SJSA1 (cell line): ENCODE measurements at places on chromosomes 16 and 17.

DNA sequence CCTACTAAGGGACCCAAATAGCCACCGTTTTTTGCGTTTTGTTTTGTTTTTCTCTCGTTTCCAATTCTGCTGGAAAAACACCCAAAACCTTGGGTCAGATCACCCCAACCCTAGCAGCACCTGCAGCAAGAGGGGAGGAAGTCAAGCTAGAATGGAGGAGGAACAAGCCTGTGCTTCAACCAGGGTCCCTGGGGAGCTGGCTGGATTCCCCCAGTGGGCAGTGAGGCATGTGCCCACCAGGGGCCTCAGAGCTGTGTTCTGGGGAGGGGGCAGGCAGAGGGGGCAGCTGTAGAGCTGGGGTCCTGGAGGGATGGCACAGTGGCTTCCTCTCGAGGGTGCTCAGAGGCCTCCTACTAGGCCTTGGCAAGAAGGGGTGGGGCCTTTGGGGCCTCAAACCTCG is 6.5 kb downstream of the CD79B start:
- DNase-seq, result no peak

DNA sequence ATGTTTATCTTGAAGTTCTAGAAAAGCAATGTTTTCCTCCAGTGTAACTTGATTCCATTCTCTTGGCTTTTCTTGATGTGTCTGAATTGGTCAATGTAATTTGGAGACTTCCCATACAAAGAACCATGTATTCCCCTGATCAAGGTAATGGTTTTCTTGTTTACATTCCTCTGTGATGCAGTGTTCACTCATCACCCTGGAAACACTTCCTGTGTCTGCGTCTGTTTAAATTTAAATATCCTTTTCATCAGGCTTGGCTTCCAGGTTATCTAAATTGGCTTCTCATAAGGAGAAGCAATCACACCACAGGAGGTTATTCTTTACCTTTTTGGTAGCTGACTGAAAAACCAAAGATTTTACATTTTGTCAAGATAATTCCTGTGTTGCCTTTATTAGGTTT is 237.3 kb upstream of the WSCD1 start:
- DNase-seq, result peak; percentile 66

GRCh38 chr17:17343896-17344506 is 40.8 kb downstream of the NT5M start:
- no peak for DNase-seq

DNA sequence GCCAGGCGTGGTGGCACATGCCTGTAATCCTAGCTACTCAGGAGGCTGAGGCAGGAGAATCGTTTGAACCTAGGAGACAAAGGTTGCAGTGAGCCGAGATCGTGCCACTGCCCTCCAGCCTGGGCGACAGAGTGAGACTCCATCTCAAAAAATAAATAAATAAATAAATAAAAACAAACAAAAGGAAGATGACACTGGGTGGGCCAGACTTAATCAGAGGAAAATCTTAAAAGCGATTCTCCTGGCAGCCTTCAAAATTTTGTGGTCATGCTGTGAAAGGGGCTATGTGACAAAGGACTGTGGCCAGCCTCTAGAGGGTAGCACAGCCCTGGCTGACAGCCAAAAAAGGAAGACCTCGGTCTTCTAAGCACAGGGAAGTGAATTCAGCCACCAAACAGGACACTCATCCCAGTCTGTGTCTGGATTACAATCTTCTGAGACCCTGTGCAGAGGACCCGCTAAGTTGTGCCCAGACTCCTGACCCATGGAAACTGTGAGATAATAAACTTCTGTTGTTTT is 391.1 kb downstream of the CNTNAP4 start:
- DNase-seq, result no peak

GRCh38 chr17:17940441-17940911 is 31.7 kb downstream of the TOM1L2 start:
- peak; percentile 65 for DNase-seq

DNA sequence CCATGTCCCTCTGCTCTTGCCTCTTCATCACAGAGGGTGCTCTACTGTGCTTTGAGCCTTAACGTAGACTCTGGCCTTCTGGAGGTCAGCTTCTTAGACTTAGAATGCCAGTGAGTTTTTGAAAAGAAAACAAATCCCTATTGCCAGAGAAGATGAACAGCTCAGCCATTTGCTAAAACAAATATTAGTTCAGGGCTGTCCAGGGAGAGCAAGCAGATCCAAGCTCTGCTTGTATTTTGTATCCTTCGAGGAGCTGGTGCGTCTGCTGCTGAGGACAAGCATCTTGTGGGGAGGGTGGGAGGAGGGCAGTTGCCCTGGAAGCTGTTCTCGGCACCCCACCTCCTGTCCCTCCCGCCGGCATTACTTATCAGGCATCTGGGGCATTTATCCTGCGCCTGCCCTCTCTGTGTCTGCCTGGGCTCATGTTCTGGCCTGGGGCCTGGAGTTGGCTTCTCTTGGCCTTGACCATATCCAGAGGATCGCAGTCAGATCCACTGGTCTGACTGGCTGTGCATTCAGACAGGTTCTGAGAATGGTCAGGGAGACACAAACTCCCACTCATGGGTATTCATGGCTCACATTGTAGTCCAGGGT is 173.1 kb upstream of the NLRP1 start:
- no peak for DNase-seq

GRCh38 chr17:60599220-60599619 is 773 bp upstream of the PPM1D start:
- no peak for DNase-seq

GRCh38 chr17:16348586-16348985 is 4.7 kb downstream of the CENPV start:
- no peak for DNase-seq

DNA sequence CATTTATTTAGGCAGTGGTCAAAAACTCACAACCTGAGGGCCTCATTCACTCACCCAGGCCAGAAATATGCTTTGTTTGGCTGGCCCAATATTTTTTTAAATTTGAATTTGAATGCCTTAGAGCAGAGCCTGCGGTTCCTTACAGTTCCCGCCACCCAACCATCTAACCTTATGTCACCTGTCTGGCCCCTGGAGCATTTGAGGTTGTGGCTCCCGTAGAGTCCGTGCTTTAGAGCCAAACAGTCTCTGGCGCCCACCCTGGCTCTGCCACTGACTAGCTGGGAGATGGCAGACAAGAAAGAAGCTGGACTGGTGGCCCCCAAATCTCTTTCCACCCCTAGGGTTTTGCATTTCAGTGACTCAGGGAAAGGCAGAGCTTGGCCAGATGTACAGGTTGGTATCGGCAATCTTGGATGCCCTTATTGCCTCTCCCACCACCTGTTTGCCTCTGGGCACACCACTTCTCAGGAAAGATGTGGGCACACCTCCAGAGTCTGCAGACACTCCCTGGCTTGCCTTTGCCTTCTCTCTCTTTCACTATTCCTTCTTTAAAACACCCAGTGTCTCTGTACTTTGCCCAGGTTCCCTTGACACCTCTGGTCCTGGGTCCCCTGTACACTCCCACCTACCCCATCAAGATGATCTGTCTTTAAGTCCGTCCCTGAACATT is 1.9 kb upstream of the MAP3K14 start:
- DNase-seq, result no peak

GRCh38 chr16:69397821-69398521 is 12.2 kb upstream of the TERF2 start:
- peak; percentile 73 for DNase-seq

- no peak for DNase-seq
Measured at GRCh38 chr16:23896832-23897821, 61.3 kb downstream of the PRKCB start.

DNA sequence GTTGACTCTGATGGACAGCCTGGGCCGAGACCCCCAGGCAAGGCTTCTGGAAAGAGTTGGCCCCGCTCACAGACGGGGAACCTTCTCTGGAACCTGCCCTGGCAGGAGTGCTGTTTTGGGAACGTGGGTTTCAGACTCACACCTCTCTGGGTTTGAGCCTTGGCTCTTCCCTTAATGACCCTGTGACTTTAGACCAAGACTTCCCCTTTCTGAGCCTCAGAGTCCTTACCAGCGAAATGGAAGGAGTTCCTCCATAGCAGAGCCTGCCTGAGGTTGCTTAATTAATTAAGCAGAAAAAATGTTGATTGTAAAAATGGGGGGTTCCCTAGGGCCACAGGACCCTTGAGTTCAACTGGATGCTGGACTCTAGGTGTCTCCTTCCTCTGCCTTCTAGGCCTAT is 408.2 kb downstream of the SEC14L1 start:
- no peak for DNase-seq

GRCh38 chr17:17440938-17441675 is 35.7 kb upstream of the MED9 start:
- DNase-seq, result no peak

DNA sequence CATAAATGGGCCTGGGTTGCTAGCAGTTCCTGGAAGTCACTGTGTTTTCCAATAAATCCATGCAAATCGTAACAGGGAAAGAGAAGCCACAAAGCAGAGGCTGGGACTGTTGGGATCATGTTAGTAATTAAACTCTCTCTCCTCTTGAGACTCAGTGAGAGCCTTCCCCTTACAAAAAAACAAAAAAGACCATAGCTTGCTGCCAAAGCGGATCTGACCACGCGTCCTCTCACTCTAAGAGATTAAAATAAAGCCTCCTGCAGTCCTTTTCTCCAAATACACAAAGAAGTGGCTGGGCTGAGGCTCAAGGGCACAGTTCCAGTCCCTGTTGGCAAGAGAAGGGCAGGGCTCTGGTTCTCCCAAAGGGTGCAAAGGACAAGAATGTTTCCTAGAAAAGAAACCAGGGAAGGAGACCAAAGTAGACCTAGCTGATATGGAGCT is 38.5 kb downstream of the PIGL start:
- no peak for DNase-seq

GRCh38 chr17:41464682-41465081 is 2.5 kb downstream of the KRT32 start:
- DNase-seq, result no peak

DNA sequence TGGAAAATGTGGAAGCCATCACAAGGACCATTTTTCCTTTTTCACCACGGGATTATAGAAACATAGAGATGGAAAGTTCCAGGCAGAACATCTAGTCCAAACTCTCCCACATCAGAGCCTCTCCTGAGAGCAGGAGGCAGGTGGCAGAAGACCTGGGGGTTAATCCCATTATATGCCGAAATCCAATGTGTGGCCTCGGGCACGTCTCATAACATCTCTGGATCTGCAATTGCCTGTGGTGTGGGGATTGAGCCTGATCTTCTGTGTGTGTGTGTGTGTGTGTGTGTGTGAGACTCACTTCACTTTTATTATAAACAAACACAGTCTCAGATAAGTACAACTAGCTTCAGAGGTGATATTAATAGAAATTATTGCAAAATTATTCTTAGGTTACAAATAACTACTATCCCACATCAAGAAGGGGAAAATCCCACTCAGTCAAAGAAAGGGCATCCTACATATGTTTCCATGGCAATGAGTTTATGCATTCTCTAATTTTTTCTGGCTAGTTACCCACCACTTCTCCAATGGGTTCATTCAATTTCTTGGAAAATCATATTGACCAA is 199.1 kb downstream of the FOXL1 start:
- no peak for DNase-seq

DNA sequence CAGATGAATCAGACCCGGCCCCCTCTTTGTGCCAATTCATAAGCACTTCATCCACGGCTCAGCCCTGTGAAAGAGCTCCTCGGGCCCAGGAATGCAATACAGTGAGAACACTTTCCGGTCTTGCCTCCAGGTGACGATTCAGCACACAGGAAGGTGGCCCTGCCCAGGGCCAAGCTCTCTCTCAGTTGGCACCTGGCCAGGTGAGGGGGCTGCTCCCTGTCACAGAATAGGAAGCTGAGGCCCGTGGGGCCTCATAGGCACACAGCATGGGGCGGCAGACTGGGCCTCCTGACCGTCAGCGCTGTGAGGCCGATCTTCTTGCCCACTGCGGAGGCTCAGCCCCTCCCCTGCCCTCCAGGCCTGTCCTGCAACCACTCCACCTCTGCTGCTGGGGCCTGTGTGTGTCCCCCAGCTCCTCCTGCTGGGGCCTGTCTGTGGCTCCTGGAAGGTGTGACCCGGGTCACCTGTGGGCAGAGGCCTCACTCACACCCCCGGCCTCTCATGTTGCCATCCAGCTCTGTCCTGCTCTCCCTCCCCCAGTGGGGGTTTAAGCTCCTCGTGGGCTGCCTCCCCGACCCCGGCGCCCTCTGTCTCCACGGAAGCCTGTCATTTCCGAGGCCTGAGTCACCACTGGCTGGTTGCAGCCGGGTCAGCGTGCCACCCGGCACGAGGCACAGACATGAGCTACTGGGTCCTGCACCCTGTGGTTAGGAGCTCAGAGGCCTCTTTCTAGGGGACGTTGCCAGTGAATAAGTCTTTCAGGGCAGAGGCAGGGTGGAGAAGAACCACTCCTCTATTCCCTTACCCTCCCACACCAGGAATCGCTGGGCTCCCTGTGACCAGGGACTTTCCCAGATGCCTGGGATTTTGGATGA is 114.4 kb downstream of the SEC14L1 start:
- DNase-seq, result peak; percentile 98

DNA sequence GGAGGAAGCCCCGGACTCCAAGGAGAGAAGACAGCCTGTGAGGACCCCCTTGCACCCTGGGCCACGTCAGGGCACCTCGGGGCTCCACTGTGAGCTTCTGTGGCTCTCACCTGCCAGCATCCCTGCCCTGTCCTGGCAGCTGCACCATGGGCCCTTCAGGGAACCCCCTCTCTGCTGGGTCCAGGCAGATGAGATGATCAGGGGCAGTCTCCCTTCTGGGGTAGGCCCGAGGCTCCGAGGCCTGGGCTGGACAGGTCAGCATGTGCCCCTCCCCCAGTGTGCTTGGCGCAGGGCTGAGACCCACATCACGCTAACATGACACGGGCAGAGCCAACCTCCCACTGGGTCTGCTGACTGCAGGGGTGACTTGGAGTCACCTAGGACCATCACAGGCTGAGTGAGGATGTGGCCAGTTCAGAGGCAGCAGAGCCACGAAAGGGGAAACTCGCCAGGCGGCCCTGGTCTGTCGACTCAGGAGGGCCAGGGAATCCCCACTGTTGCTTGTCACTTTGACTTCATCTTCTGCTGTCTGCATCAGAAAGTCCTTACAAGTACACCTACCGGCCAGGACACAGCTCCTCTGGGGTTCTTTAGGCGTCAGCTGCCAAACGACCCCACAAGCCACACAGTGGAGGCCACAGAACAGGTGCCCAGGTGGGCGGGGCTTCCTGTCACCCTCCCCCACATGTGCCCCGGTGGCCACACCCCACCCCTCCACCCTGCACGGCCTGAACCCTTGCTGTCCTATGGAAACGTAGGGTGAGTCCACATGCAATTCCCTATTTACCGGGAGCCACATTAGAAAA is 2.2 kb downstream of the GALNS start:
- no peak for DNase-seq

DNA sequence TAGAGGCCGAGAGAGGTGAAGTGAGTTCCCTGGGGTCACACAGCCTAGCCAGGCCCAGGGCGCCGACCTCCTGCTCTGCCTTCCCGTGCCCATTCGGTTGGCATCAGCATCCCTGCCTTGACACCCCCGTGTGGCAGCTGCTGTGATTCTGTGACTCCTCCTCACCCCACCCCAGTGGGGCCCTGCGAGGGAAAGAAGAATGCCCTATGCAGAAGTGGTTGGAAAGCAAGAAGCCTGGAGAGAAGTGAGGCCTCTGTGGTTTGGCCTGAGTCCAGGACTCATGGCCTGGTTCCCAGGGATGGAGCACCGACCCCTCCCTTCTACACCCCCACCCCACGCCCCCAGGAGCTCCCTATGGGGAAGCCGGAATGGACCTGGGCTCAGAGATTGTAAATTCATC is 296.2 kb downstream of the SEC14L1 start:
- peak; percentile 36 for DNase-seq

GRCh38 chr17:72191921-72192799 is 71.3 kb downstream of the SOX9 start:
- no peak for DNase-seq
